ENCODE measurements at places on chromosomes 4 and X.

- no peak for DNase-seq
These were observed 437.2 kb upstream of the ZFP42 start for GRCh38 chr4:187558391-187558790.

DNA sequence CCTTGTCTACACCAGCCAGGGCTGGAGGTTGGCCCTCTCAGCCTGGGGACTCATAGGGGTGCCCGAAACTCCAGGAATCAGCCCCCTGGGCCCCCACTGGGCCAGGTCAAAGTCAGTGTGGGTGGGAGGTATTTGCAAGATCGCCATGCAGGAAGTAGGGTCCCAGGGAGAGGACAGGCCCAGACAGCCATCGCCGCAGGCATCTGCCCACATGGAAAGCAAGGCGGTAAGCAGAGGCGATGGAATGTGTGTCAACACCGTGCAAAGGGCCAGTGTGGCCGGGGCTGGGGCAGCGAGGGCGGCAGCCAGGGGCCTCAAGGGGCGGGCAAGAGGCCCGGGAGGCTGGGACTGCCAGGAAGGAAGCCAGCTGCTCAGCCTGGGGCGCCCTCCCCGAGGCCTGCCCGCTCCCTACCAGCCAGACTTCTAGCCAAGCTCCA lies 19.3 kb upstream of the DUSP9 start:
- DNase-seq: no peak

- no peak for DNase-seq
These were observed 47.0 kb upstream of the MID1IP1 start for GRCh38 chrX:38754102-38754790.

DNA sequence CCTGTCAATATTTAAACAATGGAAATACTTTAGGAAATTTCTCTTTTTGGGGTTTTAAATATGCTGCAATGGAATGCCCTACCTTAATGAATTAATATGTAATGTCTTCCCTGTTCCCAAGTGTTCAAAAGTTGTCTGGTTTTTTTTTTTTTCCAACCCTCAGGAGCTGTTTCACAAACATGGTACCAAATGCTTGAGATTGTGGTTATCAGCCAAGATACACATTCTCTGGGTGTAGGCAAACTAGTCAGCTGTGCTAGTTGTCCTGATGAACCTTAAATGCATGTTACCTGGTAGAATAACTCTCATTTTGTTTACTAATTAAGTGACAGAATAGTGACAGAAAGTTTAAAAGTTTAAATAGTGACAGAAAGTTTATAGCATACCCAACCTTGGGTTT lies 50.7 kb downstream of the FHL1 start:
- DNase-seq: no peak

GRCh38 chr4:52051615-52052474 lies 741 bp downstream of the SPATA18 start:
- no peak for DNase-seq

- DNase-seq: no peak
These were observed 102.6 kb downstream of the PHEX start for GRCh38 chrX:22134681-22135080.

DNA sequence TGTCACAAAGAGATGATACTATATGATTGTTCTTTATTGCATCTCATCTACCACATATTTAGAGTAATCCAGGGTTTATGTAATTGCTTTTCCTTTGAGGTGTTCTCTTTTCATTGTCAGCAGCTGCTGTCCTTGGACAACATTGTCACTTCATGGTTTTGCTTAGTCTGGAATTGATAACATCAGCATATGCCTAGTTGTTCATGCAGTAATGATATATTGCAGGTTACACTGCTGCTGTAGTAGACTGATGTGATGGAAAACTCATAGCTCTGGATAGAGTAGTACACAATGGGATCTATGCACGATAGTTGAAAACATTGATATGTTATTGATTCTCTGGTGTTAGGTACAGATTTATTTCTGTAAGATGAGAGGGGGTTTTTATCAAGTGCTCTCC lies 13.7 kb downstream of the NEIL3 start:
- DNase-seq: no peak

DNA sequence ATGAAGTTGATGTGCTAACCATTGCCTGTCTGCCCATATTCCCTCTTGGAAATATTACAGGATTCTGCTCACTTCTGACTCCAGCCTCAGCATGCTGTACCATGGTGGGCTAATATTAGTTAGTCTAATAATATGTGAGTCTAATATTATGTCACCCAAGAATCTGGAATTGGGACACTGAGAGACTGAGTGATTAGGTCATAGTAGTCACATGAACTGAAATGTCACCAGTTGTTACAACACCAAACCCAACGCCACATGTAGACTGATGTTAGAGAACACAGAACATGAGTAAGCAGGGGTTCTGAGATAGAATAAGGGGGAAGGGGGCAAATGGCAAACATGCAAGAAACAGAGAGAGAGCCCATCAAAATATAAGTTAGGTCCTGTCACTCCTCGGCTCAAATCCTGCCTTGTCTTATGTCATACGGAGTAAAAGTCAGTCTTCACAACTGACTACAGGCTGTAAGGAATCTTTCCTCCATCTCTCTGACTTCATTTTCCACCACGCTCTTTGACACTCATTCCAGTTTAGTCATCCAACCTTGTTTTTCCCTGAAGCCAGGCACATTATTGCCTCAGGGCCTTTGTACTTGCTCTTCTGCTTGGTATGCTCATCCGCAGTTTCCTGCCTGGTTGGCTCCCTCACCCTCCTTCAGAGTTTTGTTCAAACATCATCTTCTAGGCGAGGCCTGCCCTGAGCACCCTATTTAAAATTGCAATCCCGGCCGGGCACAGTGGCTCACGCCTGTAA lies 9.6 kb upstream of the SLAIN2 start:
- DNase-seq: no peak

DNA sequence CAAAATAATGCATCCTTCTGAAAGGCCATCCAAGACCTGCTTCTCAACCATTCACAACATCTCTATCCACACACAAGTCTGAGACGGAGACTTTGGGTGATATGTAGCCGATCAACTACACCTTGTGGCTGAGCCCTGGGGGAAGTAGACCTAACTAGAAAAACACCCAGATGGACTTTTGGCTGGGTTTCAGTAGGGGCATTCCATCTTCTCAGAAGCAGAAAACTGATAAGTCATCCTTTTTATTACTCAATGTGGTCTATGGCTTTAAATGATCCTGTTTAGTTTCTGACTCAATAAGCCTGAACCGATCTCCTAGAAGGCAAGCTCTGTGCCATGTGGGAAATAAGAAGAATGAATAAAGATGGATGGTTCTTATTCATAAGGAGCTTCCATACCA lies 82.5 kb upstream of the AFF2 start:
- DNase-seq: no peak

DNA sequence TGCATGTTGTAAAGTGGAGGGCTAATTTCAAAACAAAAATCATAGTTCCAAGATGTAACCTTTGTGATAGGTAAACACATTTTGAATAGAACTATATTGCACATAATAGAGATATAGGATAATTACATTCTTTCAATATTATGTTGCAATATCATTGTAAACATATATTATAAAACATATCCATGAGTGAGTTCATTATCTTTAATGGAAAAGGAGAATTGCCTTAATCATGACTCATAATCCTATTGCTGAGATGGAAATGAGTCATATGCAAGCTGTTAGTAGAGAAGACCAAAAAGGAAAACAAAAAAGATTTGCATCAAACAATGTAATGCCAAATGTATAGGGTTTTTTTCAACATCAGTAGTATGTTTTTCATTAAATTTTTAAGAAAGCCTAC lies 73.7 kb upstream of the WDR44 start:
- no peak for DNase-seq

DNA sequence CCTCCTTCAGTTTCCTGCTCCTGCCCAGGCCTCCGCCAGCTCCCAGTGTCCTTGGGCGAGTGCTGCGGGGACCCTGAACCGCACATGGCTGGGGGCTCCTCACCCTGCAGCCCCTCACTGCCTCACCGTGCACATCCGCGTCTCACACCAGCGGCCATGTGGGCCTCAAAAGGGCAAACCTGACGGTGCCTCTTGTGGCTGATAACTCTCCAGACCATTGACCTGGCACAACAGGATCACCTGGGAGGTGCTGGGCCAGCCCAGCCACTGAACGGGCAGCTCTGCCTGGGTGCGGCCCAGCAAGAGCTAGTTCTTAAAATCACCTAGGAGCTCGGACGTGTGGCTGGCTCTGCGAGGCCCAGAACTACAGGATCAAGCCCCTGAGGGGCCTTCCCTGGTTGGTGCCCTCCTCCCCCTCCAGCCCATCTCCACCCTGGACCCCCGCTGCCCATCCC lies 4.1 kb upstream of the S100P start:
- no peak for DNase-seq

DNA sequence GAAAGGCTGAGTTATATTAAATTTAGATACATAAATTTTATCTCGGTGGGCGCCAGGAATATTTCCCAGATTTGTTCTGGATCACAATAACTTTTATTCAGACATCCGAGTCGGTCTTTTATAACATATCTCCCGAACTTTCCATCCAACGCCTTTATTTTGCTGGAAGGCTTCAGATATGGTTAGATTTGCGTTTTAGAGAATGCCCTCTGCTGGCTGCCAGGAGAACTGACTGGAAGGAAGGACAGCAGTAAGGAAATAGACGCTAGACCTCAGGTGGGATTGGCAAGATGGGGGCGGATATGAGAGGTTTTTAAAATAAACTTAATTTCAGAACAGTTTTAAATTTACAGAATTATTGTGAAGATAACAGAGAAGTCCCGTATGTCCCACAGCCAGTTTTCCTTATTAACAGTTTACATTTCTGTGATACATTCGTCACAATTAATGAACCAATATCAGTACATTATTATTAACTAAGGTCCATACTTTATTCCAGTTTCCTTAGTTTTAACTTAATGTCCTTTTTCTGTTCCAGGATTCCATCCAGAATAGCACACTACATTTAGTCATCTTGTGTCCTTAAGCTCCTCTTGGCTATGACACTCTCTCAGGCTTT lies 4.6 kb upstream of the KANTR start:
- DNase-seq: no peak

DNA sequence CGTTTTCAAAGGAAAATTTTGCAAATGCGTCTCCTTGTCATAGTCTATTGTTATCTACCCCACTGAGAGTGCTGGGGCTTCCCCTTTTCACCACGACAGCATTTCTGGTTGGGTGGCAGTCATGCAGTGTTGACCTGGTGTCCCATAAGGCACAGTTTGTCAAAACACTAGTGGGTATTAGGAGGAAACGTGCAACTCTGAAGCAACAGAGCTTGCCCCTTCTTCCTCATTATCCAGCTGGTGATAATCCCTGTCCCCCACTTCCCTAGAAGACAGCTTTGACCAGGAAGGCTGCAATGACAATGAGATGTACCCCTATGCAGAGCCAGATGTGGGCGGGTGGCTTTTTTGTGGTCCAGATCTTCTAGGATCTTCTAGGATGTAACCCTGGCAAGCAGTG lies 1.8 kb downstream of the TBC1D1 start:
- DNase-seq: peak; percentile 21

DNA sequence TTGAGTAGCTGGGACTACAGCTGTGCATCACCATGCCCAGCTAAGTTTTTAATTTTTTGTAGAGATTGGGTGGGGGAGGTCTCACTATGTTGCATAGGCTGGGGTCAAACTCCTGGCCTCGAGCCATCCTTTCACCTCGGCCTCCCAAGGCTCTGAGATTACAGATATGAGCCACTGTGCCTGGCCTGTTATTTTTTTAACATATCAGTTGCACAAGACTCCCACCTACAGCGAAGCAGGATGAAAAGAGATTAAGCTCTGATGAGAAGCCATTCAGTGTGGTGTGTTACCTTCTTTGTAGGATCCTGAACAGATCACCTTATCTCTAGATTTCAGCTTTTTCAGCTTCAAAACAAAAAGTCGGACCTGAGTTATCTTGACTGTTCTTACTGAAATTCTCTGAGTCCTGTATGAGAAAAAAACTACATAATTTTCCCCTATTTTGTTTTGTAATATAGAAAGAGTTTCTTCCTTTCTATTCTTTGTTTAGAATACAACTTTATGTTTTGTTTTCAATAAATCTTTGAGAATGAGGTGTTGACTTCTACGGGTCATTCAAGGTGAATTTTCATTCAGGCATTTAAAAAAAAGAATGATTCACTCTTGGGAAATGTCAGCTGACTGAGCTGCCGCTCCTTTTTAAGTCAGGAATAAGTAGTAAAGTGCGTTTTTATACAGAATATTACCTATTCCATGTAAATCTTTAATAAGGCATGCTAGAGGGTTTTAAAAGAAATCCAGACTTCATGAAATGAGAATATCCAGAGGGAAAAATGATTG lies 134.6 kb downstream of the ARSF start:
- DNase-seq: no peak

GRCh38 chr4:65089666-65090065 lies 580.6 kb downstream of the EPHA5 start:
- no peak for DNase-seq

GRCh38 chr4:165944900-165945299 lies 71.9 kb downstream of the TLL1 start:
- DNase-seq: no peak

- no peak for DNase-seq
These were observed 5.6 kb upstream of the BANK1 start for GRCh38 chr4:101784957-101785356.

DNA sequence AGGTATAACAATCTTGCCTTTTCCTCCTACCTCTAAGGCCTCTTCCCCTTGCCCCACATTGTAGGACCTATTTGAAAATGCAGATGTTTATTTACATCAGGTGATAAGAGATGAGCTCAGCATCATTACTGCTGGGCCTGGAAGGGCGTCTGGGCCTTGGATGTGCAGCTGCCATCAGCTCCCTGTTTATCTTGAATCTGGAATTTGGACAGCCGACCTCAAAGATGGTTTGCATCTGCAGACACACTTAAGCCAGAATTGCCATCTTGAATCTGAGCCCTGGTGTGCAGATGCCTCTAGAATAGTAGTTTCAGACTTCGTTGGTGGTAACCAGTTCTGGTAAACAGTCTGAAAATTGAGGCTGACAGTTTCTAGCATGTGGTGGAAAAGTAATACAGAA lies 59.0 kb downstream of the FAM193A start:
- DNase-seq: no peak

DNA sequence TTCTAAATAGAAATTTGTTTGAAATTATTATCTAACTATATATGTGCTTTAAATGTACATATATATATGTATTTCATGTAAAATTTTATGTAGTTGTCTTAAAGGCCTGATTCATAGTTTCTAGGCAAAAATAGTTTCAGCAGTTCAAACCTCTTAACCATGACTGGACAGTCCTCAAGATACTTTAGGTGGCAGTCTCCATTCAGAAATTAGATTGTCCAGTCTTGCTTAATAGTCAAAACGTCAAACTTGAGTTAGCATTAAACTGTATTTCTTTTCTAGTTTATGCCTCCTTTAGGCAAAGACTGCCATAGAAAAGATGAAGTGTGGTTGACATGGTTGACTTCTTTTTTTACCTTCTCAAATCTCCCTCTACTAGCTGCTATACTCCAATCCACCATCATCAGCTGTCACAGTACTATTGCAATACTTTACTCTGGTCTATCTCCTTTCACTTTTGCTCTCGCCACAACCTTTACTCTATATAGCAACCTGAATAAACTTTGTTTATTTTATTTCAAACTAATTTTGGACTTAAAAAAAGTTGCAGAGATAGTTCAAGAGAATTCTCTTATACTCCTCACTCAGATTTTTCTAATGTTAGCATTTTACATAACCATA lies 395.6 kb upstream of the DIPK2B start:
- no peak for DNase-seq

All from stimulated activated CD4-positive, alpha-beta T cell treated with anti-CD3 and anti-CD28 coated beads, TNF-alpha, amount 100 ng/mL, for 4 hours (primary cell).